ENCODE measurements at places on chromosomes 6 and 20. TPM values are rescaled to one million over a fixed set of nuclear protein-coding genes. Genes with fewer than 3 reads are reported as not detected.

BPIFB1 gene
- total RNA-seq = not detected

LY6G6D gene
- total RNA-seq = not detected

SNAP25 gene
- total RNA-seq = 162 TPM

GDAP1L1 gene
- total RNA-seq = 13.6 TPM

CPNE5 gene
- total RNA-seq = 10.8 TPM

RAD21L1 gene
- 0.38 TPM for total RNA-seq

GJA10 gene
- total RNA-seq = 2.5 TPM

ULBP3 gene
- total RNA-seq = 4.2 TPM

BCLAF1 gene
- 327 TPM for total RNA-seq

DYNLT2 gene
- total RNA-seq = 6.4 TPM

TCF19 gene
- total RNA-seq = 10.0 TPM

BEND6 gene
- 5.8 TPM for total RNA-seq

All from camera-type eye (tissue), 1 donor.